ENCODE measurements at places on chromosomes 16 and 17.

DNA sequence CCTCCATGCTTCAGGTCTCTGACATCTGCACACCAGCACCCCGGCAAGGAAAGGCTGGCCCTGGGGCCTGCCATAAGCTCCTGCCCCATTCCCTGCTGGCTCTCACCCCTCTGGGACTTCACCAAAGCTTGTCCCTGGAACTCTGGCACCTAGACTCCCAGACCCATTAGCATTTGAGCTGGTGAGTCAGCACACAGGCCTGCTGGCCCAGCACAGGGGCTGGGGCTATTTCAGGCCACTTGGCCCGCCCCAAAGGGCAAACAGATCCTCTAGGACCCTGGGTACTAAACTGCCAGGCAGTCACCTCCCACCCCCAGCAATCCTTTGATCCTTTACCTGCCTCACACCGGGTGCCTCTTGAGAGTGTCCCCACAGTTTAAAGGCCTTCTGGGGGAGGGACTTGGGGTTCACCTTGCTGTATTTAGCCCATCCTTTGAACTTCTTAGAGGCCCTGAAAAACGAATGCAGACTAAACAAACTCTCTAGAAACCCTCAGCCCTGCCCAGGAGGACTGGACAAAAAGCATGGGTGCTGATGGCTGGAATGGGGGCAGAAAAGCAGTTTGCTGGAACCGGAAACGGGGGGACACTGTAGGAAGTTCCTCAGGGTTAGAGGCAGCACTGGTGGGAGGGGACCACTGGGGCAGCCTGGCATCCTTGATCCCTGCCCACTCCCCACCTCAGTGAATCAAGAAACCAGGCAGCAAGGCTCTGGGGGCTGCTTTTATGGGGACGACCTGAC is 3.2 kb upstream of the SAMD14 start:
- no peak for DNase-seq

DNA sequence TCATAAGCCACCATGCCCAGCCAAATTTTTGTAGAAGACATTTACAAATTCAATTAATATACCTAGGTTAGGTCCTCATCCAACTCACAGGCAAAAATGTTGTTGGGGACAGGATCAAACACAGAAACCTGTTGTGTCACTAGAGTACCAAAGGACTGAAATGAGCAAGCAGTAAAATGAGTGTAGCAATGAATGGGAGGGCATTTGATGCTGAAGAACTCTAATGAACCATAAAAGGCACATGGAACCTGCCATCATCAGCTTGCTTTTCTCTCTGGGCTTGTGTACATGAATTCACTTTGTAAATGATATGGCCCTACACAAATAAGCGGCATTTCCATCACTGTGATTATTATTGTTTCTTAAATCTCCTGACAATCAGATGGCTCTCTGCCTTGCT is 17.8 kb downstream of the USP31 start:
- DNase-seq: no peak

- no peak for DNase-seq
Measured at GRCh38 chr17:37710344-37710886, 34.4 kb downstream of the HNF1B start.

DNA sequence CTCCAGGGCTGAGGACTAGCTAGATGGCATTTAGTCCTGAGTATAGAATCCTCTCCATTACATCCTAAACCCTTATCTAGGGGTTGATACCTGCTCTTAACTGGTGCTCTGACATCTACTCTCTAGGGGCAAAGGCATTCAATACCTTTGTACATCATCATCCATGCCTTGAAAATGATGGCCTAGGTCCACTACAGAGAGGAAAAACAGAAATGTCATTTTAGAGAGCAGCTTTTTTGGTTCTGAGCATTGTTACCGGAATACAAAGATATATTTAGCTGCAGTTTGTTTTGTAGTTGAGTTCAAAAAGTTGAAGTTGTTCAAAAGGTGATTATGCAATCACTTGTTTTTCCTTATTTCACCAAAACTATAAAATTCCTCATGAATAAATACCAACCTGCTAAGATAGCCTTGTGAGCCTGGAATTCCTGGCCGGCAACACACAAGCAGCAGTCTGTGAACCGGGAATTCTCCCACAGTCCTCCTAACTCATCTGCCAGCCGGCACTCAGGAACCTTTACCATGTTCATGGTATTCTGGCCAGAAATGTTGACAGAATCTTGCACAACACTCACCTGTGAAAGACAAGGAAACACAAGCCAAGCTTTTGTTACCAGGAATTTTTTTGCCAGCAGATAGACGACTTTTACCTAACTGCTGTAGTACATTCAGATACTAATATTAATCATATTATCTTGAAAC is 35.4 kb downstream of the NXPH3 start:
- DNase-seq: no peak

- no peak for DNase-seq
Measured at GRCh38 chr17:4795168-4795567, 796 bp upstream of the PSMB6 start.
